ENCODE measurements at places on chromosomes 13 and 19.

- no peak for DNase-seq
These were observed 602.9 kb downstream of the OLFM4 start for GRCh38 chr13:53631511-53631910.

GRCh38 chr19:532561-533363, 1.2 kb downstream of the CDC34 start:
- no peak for DNase-seq

GRCh38 chr19:35752746-35753350, 4.0 kb downstream of the HSPB6 start:
- DNase-seq, result no peak

DNA sequence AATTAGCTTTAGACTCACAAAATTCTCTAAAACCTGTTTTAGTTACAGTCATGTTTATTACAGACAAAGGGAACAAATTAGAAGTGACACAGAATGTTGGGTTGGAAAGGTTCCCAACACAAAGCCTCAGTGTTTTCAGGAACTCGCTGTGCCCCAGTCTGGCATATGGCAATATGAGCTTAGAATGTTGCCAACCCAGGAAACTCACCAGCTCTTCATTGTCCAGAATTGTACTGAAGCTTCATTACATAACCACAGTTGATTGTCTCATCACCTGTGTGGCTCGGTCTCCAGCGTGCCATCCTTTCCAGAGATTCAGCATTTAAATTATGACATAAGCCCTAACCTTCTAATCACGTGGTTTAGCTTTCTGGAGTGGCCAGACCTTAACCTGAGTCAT, 19.1 kb downstream of the ZNF264 start:
- no peak for DNase-seq

DNA sequence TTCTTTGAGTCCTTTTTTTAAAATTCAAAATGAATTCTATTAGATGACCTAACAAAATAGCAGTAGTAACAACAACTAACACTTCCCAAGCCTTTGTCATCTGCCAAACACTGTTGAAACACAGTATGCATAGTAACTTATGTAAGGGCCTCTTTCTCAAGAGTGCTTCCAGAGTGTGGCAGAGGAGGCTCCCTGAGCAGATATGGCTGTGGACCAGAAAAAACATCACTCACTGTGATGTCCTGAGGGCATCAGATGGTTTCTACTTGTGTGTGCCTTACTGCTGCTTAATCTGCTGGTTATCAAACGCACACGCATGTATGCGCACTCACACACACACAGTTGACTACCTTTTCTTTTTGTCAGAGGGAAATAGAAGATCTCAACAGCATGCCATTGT, 110.8 kb downstream of the DLEU7 start:
- peak; percentile 50 for DNase-seq

GRCh38 chr19:41192574-41193429, at the start of gene CYP2S1:
Gene CYP2S1 (plus strand): TSS chr19:41193219. CDS start chr19:41193265, 46 bp downstream.
- DNase-seq, result no peak
